GM23338 (cell line): ENCODE measurements at places on chromosomes 2 and 18. TPM values are rescaled to one million over a fixed set of nuclear protein-coding genes. Genes with fewer than 3 reads are reported as not detected.

- DNase-seq: no peak
Measured at GRCh38 chr2:206218796-206219499, 55.5 kb upstream of the ZDBF2 start.

DNA sequence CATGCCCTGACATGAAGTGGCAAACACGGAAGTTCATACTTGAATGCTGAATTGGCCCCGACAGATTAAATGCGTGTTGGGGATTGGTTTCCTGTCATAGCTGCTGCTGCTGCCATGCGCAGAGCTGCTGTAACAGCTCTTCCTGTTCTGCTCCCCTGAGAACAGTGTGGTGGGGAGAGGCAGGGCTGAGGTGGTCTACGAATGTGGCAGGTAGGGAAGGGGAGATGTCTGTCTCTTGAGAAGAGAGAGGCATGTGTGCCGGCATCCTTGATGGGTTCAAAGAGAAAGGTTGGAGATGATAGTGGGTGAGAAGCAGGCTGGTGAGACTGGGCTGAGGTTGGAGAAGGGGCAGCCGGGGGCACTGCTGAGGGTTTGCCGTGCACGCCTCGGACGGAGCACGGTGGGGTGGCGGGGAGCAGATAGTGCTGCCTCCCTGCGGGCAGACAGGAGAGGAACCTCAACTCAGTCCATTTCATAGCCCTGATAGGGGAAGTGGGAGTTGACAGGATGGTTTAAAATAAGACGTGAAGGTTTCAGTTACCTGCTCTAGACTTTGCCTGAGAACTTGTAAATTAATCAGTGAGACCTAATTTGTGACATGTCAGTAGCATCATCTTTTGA is 46.1 kb downstream of the TMEM185B start:
- peak; percentile 46 for DNase-seq

The ABCG8 gene
- 0.31 and 0.35 TPM in 2 replicates for total RNA-seq

- no peak for DNase-seq
Measured at GRCh38 chr18:49247781-49248180, 212.7 kb downstream of the DYM start.

DNA sequence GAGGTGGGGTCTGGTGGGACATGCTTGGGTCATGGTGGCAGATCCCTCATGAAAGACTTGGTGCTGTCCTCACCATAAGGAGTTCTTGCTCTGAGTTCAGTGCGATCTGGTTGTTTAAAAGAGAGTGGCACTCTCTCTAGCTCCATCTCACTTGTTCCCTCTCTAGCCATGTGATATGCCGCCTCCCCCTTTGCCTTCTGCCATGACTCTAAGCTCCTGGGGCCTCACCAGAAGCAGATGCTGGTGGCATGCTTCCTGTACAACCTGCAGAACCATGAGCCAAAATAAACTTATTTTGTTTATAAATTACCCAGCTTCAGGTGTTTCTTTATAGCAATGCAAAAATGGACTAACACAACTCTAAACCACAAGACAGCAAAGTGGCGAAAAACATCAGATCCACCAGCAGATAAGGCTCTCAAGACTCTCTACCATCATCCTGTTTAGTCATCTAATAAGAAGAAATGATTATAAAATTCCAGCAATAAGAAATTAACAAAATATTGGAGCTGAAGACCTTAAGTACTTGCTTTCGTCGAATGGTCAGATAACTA is 75.5 kb downstream of the OLA1 start:
- DNase-seq: no peak

- DNase-seq: no peak
Measured at GRCh38 chr2:237128845-237129592, 43.3 kb downstream of the COPS8 start.

The DOK6 gene
- total RNA-seq: 0.35 and 0.42 TPM in 2 replicates

DNA sequence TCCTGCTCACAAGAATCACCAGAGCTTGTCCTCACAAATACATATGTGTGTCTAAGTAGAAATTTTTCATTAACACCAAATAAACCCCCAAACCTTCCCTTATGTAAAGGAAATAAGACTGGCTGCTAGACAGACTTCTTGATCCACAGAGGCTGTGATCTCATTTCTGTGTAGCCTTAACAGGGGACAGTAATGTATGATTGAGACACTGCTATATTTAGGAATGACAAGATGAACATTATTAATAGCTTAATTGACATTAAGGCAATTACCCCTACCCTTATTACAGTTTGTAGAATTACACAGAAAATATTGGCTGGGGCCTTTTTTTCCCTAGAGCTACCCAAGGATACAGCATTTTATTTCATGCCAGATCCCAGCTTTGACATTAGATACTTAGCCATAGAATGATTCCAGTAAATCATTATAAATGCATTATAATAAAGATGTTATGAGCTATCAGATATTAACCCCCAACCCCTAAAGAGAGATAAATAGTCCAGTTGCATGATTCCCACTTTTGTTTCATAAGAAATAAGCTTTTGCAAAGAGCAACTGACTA is 392.1 kb upstream of the HNRNPA3 start:
- no peak for DNase-seq

GRCh38 chr2:142285480-142285879 is 154.7 kb upstream of the LRP1B start:
- DNase-seq: peak; percentile 29

GRCh38 chr2:212672186-212672585 is 133.6 kb upstream of the ERBB4 start:
- DNase-seq: no peak

DNA sequence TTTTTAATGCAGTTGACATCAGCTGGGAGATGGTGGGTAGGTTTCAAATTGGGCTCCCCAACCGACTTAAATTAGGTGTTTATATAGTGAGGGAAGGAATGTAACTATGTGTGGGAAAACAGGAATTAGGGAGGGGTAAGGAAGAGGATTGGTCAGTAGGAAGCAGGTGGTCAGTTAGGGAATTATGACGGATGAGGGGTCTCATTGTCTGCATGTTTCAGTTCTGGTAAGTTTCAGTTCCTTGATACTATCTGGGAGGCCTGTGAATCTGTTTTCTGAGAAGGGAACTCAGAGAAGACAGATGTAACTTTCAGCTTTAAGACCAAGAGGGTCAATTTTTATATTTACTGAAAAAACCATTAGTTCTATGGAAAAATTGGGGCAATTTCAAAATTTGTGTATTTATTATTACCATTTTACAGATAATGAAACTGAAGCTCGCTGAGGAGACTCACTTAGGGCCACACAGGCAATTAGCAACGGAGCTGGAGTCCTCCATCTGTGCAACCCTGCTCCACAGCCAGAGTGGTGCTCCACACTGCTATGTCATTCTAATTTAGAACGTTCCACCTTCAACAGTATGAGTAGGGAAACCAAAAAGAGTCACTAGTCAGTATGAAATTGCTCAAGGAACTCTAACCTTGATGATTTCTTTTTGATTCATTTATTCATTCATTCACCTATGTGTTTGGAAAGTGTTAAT is 36.0 kb upstream of the CCDC195 start:
- DNase-seq: no peak

The ADD2 gene
- total RNA-seq: 138 and 223 TPM in 2 replicates

The CLK1 gene
- 26.7 and 43.3 TPM in 2 replicates for total RNA-seq

DNA sequence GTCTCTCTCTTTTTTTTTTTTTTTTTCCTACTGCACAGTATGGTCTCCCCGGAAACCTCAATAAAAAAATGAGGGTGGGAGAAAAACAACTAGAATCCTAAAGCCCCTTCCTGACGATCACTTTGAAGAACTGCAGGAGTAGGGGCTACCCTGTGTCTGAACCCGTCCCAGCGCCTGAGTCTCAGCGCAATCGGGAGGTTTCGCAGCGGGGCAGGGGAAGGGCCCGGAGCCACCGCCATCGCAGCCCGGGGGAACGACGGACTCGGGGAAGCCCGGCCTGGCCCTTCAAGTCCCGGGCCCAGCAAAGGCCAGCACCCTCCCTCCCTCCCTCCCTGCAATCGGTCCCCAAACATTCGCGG is 411 bp downstream of the NARS1 start:
- no peak for DNase-seq

The LDAH gene
- 25.4 and 37.5 TPM in 2 replicates for total RNA-seq

The ZAP70 gene
- total RNA-seq: 0.12 and 0.42 TPM in 2 replicates

DNA sequence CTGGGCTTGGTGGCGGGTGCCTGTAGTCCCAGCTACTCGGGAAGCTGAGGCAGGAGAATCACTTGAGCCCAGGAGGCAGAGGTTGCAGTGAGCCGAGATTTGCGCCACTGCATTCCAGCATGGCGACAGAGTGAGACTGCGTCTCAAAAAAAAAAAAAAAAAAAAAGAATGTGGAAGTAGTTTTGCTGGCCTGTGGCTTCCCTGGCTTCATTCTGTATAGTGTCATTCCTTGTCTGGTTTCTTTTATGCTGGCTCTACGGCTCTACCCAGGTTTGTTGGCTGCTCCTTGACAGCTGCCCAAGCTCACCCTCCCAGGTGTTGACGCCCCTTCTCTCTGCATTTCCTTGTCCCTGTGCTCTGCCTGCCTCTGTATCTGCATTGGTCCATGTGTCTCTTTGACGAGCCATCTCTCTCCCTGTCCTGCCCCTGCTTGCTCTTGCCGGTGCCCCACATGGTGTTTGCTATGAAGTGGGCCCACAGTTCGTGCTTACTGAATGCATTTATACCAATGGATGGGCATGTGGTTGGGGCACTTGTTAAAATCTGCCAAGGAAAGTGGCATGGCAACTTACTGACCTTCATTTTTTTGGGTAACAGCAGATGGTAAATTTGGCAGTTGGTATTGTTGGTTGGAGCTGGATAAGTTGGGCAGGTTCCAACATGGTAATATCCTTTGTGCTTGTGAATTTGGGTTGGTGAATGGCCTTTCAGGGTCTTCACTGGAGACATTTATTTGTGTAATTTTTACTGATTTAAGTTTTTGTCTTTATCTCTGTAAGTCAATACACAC is 113.9 kb downstream of the MAP4K4 start:
- no peak for DNase-seq

GRCh38 chr2:217614498-217614897 is 388.3 kb downstream of the TNS1 start:
- DNase-seq: no peak

The SLC9A4 gene
- total RNA-seq: not detected in 2 replicates

DNA sequence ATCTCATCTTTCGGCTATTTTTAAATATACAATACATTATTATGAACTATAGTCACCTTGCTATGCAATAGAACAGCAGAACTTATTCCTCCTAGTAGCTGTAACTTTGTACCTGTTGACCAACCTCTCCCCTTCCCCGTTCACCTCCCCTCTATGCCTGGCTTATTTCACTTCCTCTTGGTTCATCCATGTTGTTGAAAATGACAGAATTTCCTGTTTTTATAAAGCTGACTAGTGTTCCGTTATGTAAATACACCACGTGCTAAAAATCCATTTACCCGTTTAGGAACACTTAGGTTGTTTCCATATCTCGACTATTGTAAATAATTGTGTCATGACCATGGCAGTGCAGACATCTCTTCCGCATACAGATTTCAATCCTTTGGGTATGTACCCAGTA is 10.3 kb downstream of the ALPI start:
- DNase-seq: no peak

- no peak for DNase-seq
Measured at GRCh38 chr2:207337234-207338219, 171.8 kb upstream of the KLF7 start.

DNA sequence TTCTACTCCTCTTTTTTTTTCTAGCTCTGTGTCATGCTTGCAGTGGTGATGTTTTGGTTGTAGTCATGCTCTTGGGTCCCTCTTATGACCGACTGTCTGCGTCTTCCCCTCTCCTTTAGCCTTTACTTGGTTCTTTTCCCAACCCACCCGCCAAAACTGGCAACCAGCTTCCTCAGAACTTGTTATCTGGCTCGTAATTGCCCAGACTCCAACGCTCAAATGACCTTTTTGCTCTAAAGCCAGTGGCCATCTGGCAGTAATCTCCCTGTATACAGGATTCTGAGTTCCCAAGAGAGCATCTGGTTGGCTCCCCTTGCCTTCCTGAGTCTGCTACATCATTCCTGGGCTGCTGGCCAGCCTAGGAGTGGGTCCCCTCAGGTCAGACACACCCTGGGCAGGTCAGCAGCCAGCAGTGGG is 147.2 kb downstream of the MGAT5 start:
- no peak for DNase-seq

DNA sequence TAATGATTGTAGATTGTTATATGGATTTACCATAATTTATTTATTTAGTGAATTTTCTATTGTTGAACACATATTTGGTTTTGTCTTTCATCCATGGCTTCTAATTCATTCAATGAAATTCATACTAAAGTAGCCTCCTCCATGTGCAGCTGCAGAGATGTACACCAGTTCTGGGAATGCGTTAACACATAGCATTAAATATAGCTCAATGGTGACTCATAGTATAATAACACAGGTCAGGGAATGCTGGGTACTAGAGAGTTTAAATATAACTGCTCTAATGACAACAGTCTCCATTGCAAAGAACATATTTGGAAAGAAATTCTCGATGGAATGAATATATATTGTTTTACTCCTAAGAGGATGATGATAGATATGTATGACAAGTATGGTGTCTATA is 1190.2 kb upstream of the NRXN1 start:
- no peak for DNase-seq

DNA sequence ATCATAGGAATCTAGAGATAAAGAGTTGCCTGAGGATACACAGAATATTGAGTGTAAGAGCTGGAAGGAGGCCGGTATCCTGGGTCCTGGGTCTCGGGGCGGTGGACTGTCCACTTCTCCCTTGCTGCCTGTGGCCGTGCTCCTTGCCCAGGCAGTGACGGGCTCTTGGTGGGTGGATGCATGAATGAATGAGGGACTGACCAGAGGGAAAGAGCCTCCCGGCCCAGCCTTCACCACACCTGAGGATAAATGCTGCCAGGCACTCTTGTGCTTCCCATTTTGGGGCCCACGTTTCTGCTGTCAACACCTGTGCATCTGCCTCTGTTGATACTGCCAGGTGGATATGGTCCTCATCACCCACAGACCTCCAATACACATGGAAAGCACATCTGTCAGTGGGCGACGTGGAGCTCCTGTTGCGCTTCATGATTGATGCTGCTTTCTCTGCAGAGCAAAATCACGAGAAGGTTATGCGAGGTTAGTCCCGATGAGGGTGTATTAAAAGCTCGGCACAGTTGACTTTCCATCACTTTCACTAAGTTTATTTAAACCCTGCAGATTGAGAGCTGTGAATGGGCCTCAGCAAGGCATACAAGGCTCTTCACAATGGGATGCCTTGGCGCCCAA is 211.4 kb downstream of the LDLRAD4 start:
- no peak for DNase-seq

DNA sequence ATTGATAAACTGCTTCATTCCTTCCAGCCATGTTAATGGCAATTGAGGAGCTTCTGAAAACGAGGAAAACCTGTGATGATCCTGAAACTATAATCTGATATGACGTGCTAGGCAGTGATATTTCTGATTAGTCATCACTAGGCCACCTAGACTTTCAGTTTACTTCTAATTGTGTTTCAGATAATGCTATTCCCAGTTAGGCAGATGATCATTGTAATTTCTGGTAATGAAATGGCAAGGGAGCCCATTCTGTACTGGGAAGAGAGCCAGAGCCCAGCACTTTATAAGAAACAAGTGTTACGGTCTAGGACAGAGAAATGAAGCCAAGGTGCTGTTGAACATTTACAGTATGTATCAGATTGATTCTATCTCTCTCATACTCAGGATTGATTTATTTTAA is 106.2 kb downstream of the CPO start:
- DNase-seq: no peak
